ENCODE measurements at places on chromosomes 6 and 20. TPM values are rescaled to one million over a fixed set of nuclear protein-coding genes. Genes with fewer than 3 reads are reported as not detected.

Gene DPPA5
- total RNA-seq, result not detected

Gene ZBTB12
- total RNA-seq, result 1.2 TPM

Gene TFB1M
- total RNA-seq, result 21.7 TPM

GRCh38 chr6:81753711-81754577, 1.5 kb upstream of the TENT5A start:
- DNase-seq, result peak; percentile 70

- no peak for DNase-seq
Measured at GRCh38 chr6:108596956-108597355, 36.2 kb downstream of the FOXO3 start.

DNA sequence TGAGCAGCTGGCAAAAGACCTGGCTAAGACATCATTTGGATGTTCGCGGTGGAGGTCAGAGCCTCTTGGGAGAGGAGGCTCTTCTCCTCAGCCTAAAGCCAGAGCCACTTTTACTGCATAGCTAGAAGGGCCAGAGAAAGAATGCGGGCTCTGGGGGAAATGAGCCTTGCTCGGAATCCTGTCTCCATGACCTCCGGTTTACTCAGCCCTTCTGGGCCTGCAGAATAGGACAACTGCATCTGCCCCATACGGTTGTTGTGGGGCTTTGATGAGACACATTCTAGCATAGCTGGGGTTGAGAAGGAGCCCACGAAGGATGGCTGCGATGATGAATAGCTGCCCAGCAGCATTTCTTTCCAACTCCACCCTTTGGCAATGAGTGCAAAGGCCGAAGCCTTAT, 115.0 kb upstream of the SLC22A23 start:
- no peak for DNase-seq

Gene MAK
- total RNA-seq, result not detected
